ENCODE measurements at places on chromosomes 3 and 15.

GRCh38 chr15:48373821-48374451 lies 42.7 kb downstream of the DUT start:
- no peak for DNase-seq

DNA sequence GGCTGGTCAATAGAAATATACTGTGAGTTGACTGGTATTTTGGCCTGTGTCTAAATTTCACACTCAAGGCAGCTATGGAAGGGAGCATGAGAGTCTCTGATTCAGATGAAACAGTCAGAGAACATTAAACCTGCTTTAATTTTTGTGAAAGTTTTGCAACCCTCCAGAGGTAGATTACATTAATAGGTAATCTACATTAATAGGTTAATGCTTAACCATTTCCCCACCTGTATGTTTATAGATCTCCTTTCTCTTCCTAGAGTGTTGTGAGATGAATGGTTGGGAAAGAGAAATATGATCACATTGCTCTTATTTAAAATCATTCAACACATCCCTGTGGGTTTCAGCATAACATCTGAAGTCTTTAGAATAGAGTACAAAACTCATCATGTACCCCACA lies 586.9 kb upstream of the DPPA4 start:
- DNase-seq, result no peak

GRCh38 chr3:69542089-69542804 lies 156.4 kb upstream of the FRMD4B start:
- no peak for DNase-seq

DNA sequence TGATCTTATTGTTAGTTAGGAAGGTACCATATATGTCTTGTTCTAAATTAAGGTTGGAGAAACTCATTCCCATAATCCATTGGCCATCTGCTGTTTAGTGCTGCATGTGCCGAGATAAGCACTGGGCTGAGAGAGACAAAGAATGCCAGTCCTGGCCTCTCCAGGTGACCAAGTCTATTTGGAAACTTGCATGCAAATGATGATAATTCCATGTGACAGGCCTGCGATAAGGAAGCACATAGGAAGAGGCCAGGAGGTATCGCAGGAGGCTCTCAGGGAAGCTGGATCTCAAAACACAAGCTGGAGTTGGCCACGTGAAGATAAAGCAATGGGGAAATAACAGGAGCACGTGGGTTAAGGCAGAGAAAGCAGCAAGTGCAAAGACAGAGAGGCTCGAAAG lies 39.7 kb downstream of the MYO5C start:
- no peak for DNase-seq

- no peak for DNase-seq
Observed at GRCh38 chr3:175295248-175296130, 436.4 kb downstream of the NAALADL2 start.

DNA sequence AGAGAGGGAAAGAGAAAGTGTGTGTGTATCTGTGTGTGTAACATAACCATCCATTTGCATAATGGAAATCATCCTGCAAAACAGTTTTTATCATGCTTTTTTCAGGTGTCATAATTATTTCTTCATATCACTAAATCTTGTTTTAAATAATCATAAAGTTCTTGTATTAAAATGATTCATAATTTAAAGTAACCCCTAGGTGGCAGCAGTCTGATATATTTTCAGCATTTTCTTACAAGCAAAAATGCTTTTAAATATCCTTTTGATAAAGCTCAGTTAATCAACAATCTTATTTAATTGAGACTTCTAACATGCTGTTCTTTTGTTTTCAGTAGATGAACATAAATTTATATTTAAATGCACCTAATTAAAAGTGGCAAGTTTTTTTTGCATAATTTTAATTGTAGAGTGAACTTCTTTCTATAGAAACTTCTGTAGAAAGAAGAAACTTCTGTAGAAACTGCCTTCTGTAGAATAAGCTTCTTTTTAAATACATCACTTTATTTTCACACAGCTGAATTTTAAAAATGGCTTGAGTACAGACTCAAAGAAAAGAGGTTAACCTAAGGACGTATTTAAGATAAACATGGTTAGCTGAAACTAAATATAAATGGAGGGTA lies 72.5 kb downstream of the OPA1 start:
- DNase-seq, result no peak

DNA sequence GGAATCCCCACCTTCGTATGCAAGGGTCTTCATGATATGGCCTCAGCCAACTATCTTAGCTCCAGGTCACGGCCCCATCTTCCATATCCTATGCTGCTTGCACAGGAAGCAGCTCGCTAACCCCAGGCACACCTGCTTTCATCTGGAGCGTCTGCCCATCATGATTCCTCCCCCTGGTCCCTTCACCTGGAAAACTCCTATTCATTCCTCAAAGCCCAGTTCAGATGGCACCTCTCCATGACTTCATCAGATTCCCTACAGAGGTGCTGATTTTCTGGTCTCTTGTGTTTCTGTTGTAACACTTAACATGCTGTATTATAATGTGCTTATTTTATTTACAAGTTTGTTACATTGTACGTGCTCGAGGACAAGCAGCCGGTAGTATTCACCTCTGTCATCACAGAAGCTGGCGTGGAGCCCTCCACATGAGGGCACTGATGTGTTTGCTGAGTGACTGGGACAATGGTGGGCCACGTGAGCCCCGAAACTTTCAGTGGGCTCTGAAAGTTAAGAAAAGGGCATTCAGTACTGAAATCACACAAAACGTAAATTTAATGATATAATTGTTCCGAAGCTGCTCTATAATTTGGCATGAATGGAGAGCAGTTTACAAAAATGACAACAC lies 16.2 kb downstream of the MUC20 start:
- DNase-seq, result no peak

DNA sequence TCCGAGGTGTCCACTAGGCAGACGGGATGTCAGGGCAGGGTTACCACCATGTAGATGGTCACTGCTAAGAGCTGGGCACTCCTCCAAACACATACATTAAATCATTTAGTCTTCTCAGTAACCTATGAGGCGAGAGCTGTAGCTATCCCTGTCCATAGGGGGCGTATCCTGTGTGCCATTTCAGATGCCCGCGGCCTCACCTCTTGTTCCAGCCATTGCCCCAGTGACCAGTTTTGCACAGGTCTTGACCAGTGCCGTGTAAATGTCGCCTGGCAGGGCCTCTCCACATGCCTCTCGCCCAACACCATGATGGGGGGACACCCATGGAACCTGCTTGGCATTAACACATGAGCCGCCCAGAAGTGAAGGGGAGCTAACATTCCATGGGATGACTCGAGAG lies 20.8 kb upstream of the SRP14 start:
- no peak for DNase-seq

DNA sequence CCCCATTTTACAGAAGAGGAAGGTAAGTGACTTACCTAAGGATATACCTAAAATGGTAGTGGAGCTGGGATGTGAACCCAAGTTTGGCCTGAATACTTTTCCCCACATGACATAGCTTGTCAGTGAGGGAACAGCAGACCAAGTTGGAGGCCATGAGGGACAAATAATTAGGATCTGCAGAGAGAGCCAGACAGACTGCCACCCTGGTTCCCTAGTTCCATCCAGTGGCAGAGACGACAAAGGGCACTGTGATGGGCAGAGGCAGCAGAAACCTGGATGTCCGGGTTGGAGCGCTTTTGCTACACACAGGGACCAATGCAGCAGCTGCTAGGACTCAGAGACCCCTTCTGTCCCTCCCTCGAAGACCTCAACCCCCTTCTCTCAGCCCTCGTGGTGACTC lies 1.2 kb downstream of the CPLX3 start:
- no peak for DNase-seq

GRCh38 chr3:62884096-62884870 lies 9.1 kb upstream of the CADPS start:
- no peak for DNase-seq

GRCh38 chr3:128548021-128548420 lies 55.0 kb upstream of the GATA2 start:
- DNase-seq, result no peak

DNA sequence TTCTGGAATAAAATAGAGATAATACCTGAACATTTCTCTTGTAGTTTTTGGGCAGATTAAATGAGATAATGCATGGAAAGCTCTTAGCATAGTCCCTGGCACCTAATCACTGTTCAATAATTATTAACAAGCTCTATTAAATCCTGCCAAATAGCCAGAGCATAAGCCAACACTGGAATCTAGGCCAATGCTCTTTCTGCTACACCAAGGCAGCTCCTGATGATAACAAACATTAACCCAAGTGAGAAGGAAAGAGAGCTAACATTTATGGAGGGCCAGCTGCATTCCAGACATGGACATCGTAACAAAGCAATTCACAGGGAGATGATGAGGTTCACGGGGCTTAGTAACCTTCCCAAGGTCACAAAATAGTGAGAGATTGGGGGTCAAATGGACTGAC lies 23.3 kb downstream of the LARP6 start:
- DNase-seq, result no peak

- DNase-seq, result no peak
Observed at GRCh38 chr3:184391266-184391665, 11.4 kb downstream of the CHRD start.

DNA sequence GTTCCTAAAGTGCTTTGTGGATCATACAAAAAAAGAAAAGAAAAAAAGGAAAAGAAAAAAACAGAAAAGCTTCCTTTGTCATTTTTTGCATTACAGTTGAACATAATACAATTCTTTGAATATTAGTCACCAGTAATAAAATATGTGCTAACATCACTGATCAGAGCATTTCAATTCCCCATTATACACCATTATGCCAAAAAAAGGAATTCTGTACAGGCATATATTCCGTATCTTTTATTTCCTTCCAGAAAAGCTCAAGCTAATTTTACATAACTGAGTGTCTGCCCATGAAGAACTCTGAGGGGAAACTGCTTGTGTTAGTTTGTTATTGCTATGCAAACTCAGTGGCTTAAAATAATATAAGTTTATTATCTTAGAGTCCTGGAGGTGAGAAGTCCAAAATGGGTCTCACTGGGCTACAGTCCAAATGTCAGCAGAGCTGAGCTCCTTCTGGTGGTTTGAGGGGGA lies 377.9 kb downstream of the GAP43 start:
- DNase-seq, result no peak

DNA sequence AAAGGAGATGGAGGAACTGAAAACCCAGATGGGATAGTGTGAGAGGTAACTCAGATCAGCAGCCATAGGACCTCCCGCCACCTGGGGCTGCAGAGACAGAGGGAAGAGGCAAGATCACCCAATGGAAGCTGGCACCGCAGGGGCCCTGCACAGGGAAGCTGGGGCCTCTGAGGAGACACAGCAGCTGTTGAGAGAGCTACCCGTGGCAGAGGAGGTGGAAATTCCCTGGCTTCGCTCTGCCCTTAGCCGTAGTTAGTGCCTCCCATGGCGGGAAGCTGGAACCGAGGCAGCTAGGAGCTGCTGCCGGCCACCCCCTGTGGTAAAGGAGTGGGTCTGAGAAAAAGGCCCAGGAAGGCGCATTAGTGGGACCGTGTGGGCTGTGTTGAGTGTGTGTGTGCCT lies 18.0 kb upstream of the PLXNA1 start:
- no peak for DNase-seq

- DNase-seq, result no peak
Observed at GRCh38 chr3:36859494-36859893, 85.4 kb downstream of the TRANK1 start.

DNA sequence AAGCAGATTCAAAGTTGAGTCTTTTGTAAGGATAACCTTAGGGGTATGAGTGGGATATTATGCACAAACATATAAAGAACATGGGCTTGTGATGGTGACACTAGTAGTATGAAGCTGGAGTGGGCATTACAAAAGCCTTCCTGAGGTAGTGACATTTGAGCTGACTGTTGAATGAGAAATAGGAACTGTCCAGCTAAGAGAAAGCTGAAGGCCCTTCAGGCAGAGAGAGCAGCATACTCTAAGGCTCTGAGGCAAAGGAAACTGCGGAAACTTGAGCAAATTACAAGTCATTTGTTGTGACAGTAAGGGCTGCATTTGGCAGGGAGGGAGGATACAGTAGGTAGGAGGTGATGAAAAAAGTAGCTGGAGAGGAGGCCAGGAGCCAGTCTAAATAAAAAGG lies 190.7 kb upstream of the CD96 start:
- DNase-seq, result no peak

GRCh38 chr3:188673646-188674186 lies 498.1 kb upstream of the TPRG1 start:
- DNase-seq, result no peak

DNA sequence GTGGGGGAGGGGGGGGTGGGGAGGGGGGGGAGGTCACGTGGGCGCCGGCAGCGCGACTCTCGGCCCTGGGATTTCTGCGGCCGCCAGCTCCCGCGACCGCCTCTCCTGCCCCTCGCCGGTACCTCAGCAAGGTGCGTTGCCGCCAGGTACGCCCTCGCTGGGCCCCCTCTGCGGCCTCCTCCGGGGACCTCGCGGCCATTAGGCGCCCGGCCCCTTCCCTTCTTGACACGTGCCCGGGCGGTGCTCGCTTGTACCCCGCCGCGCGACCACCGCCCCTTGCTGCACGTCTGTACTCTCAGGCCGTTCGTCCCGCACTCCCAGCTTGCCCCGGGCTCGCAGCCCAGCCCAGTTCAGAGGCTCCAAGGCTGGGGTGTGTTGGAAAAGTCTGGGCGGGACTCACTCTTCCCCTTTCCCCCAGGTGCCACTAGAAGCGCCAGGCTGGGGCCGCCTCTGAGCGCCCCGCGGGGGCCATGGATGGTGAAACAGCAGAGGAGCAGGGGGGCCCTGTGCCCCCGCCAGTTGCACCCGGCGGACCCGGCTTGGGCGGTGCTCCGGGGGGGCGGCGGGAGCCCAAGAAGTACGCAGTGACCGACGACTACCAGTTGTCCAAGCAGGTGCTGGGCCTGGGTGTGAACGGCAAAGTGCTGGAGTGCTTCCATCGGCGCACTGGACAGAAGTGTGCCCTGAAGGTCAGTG lies at the start of gene MAPKAPK3:
Gene MAPKAPK3, plus strand, starts transcription at position 56 of the 696 bp plus-strand sequence. Its CDS starts 415 bp downstream, at position 471.
- no peak for DNase-seq

- DNase-seq, result no peak
Observed at GRCh38 chr3:123156276-123156995, 45.3 kb upstream of the SEC22A start.

- DNase-seq, result no peak
Observed at GRCh38 chr15:86932456-86932855, 852.8 kb downstream of the AGBL1 start.

GRCh38 chr15:61700803-61701202 lies 359.4 kb downstream of the VPS13C start:
- no peak for DNase-seq

DNA sequence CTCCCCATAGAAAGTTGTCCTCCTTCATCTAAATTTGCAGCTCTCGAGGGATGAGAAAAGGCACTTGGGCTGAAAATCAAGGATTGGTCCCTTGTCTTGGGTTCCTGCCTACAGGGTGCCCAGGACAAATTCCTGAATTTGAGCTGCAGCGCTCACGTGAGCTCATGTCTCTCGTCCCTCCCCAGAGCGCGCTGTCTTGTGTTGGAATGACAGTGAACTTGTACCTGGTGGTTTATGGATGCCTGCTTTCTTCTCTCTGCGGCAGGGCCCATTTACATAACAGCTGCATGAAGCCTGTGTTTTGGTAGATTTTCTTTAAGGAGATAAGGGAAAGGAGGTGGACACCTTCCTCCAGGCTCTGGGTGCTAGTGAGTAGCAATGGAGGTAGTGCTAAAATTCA lies 4.3 kb downstream of the RYR3 start:
- no peak for DNase-seq

- no peak for DNase-seq
Observed at GRCh38 chr3:159929171-159930141, 59.2 kb upstream of the IL12A start.

All from activated CD8-positive, alpha-beta memory T cell treated with anti-CD3 and anti-CD28 coated beads for 48 hours (primary cell).